ENCODE measurements at places on chromosomes 4 and X.

DNA sequence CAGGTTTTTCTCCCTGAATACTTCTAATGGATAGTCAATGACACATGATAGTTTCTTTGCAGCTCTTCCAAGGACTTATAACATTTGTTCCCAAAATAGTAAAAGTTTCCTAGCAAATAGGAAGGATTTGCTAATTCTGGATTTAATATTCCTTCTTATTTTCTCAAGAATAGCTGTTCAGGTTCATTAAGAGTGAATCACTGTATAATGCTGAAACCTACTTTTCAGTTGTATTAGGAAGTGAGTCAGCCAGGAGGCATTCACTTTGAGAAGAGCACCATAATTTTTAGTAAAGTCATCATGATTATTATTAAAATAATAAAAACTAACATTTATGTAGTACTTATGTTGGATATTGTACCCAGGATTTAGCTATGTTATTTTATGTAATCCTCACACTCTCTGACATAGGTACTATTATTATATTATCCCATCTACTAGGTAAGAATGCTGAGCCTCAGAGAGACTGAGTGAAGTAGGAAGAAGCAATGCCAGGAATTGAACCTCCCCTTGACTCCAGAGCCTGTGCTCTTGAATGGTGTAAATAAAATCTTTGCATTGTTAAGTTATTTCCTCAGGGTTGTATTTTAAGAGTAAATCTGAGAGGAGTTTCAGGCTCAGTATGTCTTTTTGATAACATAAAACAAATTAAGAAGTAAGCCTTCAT lies 114.8 kb downstream of the REELD1 start:
- no peak for DNase-seq

- no peak for DNase-seq
Observed at GRCh38 chr4:183601381-183601780, 57.6 kb downstream of the RWDD4 start.

- no peak for DNase-seq
Observed at GRCh38 chrX:43314525-43314924, 341.6 kb upstream of the MAOA start.

GRCh38 chrX:155028877-155029291 lies 2.2 kb downstream of the FUNDC2 start:
- peak; percentile 3 for DNase-seq

DNA sequence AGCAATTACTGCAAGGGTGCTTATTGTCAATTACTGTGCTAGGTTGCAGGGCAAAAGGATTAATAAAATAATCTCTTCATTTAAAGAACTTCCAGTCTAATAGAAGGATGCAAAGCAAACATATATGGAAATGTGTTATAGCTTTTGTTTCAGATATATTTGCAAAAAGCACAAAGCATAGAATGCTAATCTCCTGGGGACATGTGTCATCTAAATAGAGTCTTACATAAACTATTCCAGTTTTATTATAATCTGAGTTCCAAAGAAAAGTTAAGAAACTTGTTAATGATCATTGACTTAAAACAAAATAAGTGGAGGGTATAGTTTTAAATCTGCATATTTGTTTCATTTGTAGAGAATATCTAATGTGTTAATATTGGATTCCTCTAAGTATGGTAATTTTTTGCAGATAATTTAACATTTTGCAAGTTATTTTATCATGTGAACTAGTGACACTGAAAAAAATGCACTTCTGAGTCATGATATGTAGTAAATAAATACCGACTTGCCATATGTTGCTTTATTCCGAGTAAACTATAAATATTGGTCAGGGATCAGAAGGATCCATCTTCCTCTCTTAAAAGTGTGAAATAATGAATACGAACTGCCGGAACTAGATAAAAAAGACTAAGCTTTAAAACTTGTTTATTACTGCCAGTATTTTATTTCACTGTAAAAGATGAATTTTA lies 231.9 kb upstream of the FAT4 start:
- no peak for DNase-seq

DNA sequence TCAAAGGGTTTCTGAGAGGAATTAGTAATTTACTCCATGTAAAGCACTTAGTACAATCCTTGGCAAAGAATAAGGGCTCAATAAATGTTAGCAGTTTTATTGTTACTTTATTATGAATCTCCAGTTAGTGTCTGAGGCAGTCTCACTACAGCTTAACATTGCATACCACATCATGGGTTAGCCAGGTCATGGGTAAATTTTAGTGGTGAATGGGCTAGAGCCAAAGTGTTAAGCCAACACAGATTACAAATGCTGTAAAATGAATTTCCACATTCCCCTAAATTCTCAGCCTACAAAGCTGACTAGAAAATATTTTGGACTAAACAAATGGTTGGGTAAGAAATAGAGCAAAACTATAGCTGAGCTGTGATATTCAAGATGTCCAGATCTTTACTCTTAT lies 72.4 kb downstream of the NRK start:
- DNase-seq, result no peak

- no peak for DNase-seq
Observed at GRCh38 chr4:145851511-145852201, 87.0 kb downstream of the ZNF827 start.

DNA sequence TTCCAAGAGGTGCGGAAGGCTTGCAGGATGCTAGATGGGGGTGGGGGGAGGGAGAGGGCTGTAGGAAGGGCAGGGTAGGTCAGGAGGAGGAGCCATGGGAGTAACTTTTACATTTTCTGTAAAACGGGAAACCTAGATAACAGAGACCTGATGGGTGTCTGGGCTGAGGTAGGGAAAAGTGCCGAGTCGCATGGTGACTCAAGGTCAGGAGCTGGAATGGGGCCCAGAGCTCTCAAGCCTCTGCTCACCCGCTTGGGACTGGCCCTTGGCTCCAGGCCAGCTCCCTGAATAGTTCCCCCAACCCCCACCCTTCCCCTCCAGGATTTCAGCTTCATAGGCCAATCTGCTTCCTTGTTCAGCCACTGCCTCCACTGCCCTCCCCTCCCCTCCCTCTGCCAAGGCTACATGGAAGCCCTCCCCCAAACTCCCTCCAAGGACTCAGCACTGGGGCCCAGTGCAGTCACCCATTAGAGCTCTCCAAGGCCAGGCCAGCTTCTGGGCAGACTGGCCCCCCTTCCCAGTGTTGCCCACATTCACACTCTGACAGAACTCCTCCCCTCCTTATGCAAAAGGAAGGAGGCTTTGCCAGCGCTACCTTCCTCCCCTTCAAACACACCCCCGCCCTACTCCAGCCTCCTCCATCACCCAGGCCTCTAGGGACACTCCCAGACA lies 43.6 kb downstream of the TSC22D3 start:
- DNase-seq, result peak; percentile 82

GRCh38 chr4:60129740-60130139 lies 1070.4 kb upstream of the ADGRL3 start:
- no peak for DNase-seq

GRCh38 chr4:140932501-140933045 lies 176.4 kb upstream of the TBC1D9 start:
- no peak for DNase-seq

GRCh38 chrX:24099394-24099793 lies 44.6 kb downstream of the EIF2S3 start:
- DNase-seq, result no peak

- no peak for DNase-seq
Observed at GRCh38 chr4:145703850-145704497, 24.0 kb downstream of the C4orf51 start.

DNA sequence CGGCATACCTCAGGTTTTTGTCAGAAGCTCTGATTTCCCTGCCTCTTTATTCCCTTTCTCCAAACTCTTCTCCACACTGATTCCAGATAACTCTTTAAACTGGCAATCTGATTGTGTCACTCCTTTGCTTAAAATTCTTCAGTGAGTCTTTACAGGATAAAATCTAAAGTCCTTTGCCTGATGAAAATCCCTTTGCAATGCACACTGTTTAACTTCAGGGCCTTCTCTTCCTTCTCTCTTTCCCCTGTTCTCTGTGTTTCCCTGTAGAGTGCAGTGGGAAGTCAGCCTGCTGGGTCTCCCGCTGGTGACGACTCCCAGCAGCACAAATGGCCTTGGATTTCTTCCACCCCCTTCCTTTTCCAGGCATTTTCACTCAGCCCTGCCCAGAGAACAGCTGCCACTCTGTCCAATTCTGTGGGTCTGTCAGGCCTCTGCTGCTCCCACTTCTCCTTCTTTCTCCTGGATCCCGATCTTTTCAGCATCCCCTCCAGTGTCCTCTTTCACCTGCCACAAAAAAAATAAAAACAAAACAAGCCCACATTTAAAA lies 189.9 kb upstream of the NWD2 start:
- no peak for DNase-seq

- DNase-seq, result peak; percentile 29
Observed at GRCh38 chr4:55181010-55182005, 55.9 kb upstream of the KDR start.

- DNase-seq, result no peak
Observed at GRCh38 chr4:41597494-41597893, 59.5 kb downstream of the LIMCH1 start.

DNA sequence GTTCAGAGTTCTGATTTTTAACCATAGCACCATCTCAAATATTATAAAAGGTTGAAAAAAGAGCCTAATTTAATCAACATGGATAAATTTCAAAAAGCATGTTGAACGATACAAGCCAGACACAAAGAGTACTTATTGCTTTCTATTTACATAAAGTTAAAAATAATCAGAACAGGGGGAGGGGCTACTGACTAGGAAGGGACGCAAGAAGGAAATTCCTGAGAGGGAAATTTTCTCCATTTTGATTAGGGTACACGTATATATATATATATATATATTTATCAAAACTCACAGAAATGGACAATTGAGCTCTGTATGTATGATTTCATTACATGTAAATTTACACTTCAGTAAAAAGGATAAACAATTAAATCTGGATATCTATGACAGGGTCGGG lies 482 bp upstream of the MBTPS2 start:
- DNase-seq, result peak; percentile 60

DNA sequence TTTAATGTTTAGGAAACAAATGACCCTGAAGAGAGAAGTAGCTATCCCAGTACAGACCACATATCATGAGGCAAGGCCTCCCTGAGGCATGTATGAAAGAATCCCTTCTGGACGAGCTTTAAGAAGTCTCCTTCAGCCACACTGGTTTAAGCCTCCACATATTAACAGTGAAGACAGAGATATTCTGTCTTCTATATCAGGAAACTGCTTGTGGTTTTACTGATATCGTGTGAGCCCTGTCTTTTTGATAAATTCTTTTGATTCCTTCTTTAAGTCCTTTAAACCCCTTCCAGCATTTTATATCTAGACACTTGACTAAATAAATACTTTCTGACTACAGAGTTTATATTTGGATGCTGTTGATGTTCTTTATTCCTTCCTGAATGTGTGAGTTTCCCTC lies 45.9 kb upstream of the GPC4 start:
- peak; percentile 33 for DNase-seq

- peak; percentile 92 for DNase-seq
Observed at GRCh38 chr4:22483551-22483981, 32.3 kb downstream of the ADGRA3 start.
